NCI-H1417 treated with DMSO at 0.1 percent for 48 hours (cell line): ENCODE measurements at places on chromosomes 16 and 17.

DNA sequence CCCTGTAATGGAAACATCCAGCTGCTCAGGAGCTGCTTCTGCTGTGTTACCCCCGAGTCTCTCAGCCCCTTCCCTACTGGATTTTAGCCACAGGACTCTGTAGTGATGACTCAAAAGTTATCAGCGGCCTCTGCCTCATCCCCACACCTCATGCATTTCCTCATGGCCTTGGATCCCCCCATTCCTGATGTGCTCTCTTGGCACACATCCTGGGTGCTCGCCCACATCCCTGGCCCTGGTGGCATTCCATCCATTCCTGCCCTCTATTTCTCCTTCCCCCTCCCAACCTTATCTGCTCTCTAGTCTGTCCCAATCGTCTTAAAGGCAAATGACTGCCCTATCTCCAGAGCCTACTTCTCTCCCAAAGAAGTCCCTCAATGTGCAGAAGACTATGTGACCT, 24.6 kb downstream of the MARF1 start:
- no peak for DNase-seq

DNA sequence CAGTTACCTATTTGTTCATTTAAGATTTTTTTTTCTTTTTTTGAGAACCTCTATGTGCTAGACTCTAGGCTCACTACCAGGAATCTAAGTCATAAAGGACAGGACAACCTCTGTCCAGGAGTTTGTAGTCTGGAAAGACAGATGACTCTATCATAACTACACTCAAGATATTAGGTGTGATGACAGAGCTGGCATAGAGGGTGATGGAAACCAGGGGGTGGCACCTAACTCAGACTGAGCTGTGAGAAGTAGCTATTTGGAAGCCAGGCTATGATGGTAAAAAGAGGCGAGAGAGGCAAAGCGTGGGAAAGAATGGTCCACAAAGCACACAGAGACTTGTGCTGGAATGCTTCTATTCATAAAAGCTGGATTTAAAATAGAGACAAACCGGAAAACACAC, 372.3 kb downstream of the SEC14L1 start:
- no peak for DNase-seq

DNA sequence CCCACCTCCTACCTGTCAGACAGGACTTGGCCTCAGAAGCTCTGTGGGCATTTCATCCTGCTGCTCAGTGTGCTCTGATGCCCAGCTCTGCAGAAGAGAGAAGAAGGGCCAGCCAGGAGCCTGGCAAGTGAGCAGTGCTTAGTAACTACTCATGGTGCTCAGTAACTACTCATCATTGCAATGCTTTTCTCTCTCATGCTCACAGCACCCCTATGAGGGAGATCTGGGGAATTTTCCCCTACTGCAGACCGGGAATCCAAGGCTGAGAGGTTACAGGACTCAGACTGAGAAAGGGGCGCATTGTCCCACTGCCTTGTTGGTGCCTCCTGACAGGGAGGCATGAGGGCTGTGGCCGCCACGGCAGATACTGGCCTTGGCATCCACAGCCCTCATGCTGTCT, 261.1 kb downstream of the C16orf95 start:
- DNase-seq, result no peak

GRCh38 chr17:67212714-67213417, 32.1 kb downstream of the HELZ start:
- DNase-seq, result no peak

- DNase-seq, result no peak
Observed at GRCh38 chr16:66926961-66927436, 1.7 kb upstream of the RRAD start.

DNA sequence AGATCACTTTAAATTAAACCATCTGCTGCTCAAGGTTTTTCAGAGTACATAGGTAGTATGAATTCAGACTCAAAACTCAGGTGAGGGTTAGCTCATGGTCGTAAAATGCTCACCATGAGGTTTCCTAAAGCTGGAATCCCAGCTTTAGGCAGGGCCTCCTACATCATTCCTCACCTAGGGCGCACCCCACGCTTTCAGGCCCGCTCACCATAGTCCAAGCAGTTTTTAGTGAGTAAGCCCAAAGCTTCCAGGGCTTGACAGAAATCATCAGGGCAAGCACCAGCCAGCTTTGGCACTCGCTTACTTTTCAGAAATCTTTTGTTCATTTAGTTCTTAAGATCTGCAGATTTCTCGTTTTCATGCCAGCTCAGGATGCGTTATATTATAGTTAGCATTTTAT, 89.8 kb downstream of the HIC1 start:
- DNase-seq, result no peak

DNA sequence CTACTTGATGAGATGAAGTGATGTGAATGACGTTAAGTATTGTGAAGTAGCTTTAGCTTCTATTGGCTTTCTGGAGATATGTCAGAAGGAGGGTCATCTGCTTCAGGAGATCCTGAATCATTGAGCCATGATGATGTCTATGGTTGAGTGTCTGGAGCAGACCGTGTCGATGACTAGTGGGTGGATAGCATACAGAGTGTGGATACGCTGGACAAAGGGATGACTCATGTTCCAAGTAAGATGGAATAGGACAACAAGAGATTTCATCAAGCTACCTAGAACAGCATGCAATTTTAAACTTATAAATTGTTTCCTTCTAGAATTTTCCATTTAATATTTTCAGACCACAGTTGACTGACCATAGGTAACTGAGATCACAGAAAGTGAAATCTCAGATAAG, 116.1 kb upstream of the RBBP6 start:
- no peak for DNase-seq

DNA sequence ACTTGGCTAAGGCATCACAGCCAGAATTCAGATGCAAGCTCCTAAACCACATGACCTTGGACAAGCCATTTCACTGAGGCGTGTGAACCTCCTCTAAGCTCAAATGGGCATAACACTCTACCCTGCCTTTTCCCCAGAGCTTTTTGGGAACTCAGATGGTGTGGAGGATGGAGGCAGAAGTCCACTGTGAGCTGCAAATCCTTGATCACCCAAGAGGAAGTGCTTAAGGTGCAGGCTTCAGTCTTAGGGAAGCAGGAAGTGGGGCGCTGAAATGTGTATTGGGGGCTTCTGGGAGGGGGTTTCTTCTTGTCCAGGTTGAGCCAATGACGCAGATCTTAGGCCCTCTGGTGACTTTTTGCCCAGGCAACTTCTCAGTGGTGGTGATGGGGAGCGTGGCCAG, 12.9 kb downstream of the CIITA start:
- DNase-seq, result no peak

- DNase-seq, result no peak
Observed at GRCh38 chr17:9908649-9909042, 3.6 kb upstream of the RCVRN start.

GRCh38 chr17:19510903-19511302, 22.8 kb upstream of the SLC47A1 start:
- DNase-seq, result no peak

DNA sequence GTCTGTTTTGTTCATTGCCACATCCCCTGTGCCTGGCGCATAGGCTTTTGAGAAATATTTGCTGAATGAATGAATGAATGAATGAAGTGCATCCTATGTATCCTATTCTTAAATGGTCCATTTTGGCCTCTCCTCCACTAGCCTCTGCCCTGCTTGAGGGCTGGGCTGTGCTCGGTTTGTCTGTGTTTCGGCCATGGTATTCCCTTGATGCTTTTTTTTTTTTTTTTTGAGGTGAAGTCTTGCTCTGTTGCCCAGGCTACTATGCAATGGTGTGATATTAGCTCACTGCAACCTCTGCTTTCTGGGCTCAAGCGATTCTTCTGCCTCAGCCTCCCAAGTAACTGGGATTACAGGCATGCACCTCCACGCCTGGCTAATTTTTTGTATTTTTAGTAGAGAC, 110.1 kb downstream of the NTN1 start:
- DNase-seq, result no peak

- no peak for DNase-seq
Observed at GRCh38 chr16:82094942-82095540, 60.0 kb downstream of the HSD17B2 start.

GRCh38 chr17:75252039-75252816, 9.2 kb downstream of the GGA3 start:
- DNase-seq, result no peak

DNA sequence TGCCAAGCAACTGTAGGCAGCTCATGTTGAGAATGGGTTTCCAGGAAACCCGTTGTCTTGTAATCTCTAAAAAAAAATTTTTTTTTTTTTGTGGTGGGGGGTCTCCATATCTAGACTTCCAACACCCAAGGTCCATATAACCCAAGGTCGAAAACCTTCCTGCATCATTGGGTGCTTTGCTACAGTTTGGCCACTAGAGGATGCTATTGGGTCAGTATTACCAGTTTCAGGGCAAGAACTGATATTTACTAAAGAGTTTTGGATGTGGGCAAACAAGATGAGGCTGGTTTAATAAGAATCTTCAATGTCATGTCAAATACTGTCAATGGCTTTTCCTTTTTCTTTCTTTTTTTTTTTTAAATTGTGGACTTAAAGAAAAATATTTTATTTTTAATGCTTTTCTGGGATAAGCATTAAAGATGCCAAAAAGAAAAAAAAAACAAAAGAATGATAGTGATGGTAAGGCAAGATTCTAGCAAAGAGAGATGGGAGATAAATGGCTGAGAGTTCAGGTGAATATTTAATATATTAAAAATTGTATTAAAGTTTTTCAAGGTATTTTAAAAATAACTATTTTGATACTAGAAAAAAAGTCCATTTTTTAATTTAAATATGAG, 62.2 kb downstream of the DHRS7C start:
- no peak for DNase-seq

- DNase-seq, result no peak
Observed at GRCh38 chr17:44930667-44931066, 15.4 kb upstream of the GFAP start.
